Naive thymus-derived CD8-positive, alpha-beta T cell (primary cell): ENCODE measurements at places on chromosomes 12 and 14. TPM values are rescaled to one million over a fixed set of nuclear protein-coding genes. Genes with fewer than 3 reads are reported as not detected.

The DHH gene
- 0.27 TPM for total RNA-seq

GRCh38 chr12:19829100-19829853, 390.0 kb downstream of the AEBP2 start:
- H3K27ac ChIP-seq: no peak overlapping the region
- H3K36me3 ChIP-seq: no peaks in the 10 kb centered on the region
- DNase-seq: no peak
- H3K4me1 ChIP-seq: peaks cover 5% of the 10 kb centered on the region

The GDF3 gene
- total RNA-seq: not detected

The GTF2A1 gene
- 30.4 TPM for total RNA-seq

DNA sequence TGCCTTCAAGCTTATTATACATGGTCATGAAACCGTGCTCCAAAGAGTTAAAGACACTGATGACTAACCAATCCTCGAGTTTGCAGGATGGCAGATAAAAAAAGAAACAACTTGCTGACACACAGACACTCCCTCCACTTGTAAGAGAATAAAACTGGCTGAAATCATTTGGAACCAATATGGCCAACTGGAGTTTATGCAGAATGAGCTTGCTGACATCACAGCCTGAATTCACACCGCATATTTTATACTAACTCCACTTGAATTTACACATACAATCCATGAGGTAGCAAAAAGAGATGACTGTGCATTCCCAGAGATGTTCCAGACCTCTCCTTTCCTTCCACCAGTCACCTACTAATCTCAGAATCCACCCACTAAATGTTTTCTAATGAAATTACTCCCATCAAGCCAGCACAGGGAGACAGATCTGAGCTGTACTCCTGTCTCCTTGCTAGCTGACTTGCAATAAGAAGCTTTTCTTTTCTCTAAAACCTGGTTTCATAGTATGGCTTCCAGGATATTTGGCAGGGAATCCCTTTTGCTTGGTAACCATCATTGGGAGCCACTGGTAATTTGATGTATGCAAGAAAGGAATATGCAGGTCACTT, 15.8 kb upstream of the PTPRR start:
- no peak for DNase-seq
- no peak overlapping the region for H3K4me3 ChIP-seq
- no peaks in the 10 kb centered on the region for H3K4me1 ChIP-seq
- H3K36me3 ChIP-seq: no peaks in the 10 kb centered on the region
- no peak overlapping the region for H3K27ac ChIP-seq

DNA sequence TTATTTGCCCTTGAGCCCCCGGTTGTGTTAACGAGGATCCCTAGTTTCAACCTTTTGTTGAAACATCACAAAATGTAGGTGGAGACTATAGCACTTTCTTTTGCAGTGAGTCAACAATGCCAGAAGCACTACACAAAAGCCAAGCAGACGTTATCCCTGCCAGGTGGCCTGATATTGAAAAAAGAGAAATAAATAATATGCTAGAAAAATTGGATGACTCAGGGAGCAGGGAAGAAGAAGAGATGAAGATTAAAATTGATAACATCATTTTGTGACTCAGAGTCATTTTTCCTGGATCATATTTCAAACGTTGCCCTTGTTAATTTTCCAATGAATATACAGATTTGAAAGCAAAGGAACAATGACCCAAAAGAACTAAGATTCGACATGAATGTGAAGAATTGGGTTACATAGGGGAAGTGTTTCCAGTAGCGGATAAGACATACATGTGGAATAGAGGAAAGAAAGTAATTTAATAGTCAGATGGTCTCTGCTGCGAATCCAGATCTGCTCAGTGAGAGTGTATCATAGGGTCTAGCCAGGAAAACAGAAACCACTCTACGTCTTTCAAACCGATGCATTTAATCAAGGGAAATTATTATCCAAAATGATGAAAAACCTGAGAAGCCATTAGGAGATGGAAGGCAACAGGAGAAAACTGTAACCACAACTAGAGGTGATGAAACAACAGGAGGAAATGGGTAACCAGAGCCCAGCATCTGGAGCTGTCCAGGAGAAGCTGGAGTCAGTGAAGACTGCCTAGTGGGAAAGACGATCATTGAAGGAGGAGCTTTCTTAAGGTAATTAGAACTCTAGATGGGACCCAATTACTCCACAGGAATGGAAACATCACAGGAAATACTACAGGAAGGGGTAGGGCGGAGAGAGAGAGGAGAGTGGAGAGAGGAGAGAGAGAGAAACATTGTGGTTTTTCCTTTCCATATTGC, 57.9 kb downstream of the RERG start:
- no peak overlapping the region for H3K4me3 ChIP-seq
- H3K36me3 ChIP-seq: no peaks in the 10 kb centered on the region
- no peaks in the 10 kb centered on the region for H3K4me1 ChIP-seq
- H3K27ac ChIP-seq: no peak overlapping the region
- peaks cover 1% of the 10 kb centered on the region for H3K27me3 ChIP-seq

GRCh38 chr12:98721204-98721702, 76.2 kb downstream of the APAF1 start:
- peaks cover 27% of the 10 kb centered on the region for H3K36me3 ChIP-seq
- no peaks in the 10 kb centered on the region for H3K27me3 ChIP-seq
- no peak overlapping the region for H3K4me3 ChIP-seq

GRCh38 chr12:48986720-48987291, 8.7 kb downstream of the WNT1 start:
- H3K27ac ChIP-seq: no peak overlapping the region
- H3K4me1 ChIP-seq: peaks cover 9% of the 10 kb centered on the region
- H3K4me3 ChIP-seq: no peak overlapping the region
- H3K36me3 ChIP-seq: no peaks in the 10 kb centered on the region
